T-helper 17 cell (primary cell): ENCODE measurements at places on chromosomes 3 and 15.

DNA sequence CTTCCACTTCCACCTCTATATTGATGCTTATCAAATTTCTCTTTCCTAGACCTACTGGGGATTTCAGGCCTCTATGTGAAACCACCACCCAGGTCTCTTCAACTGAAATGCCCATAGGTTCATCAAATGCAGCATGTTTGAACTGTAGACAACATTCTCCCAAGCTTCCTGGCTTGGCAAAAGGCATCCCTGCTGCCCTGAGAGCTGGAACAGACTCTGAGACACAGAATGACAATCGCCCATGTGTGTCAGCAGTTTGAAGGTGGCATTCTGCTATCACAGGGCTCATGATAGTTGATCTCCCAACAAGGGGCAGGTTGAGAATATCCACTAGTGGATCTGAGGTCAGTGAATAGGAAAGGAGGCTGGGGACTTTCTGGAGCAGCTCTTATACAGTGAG is 200.7 kb downstream of the RPLP1 start:
- no peak for DNase-seq

GRCh38 chr15:57797110-57797509 is 90.6 kb downstream of the POLR2M start:
- no peak for DNase-seq

- DNase-seq = no peak
Observed at GRCh38 chr3:53547327-53547726, 52.9 kb downstream of the CACNA1D start.

DNA sequence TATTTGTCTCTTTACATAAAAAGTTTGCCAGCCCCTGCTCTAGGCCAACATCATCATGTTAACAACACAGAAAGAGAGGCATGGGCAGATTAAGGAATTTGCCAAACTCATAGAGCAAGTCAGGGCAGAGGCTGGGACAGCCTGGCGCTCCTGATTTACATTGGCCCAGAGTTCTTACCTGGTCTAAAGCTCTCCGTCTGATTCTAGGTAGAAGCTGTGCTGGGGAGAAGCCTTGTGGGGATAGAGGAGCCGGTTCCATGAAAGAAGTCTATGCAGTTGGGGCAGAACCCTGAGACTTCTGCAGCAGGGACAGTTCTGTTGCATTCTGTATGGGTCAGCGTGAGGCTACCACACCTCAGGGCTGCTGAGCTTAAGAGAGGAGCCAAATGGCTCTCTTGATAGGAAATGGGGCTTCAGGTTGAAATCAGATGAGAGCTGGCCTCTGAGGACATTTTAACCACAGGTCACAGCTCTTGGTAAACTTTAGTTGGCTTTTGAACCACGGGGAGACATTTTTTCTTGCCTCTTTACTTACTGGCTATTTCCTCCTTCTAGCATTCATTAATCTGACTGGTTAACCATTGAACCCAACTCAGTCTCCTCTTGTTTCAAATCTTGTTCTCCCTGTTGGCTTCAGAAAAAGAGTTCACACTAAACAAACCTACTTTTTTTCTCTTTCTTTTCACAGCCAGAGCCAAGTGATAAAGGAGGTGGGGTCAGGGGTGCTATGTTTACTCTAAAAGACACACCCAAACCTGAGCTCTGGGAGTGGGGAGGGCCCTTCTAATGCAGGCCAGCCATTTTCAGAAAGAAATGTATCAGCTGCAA is 250.7 kb downstream of the OPA1 start:
- no peak for DNase-seq

GRCh38 chr3:63051920-63052319 is 176.7 kb upstream of the CADPS start:
- DNase-seq = no peak

DNA sequence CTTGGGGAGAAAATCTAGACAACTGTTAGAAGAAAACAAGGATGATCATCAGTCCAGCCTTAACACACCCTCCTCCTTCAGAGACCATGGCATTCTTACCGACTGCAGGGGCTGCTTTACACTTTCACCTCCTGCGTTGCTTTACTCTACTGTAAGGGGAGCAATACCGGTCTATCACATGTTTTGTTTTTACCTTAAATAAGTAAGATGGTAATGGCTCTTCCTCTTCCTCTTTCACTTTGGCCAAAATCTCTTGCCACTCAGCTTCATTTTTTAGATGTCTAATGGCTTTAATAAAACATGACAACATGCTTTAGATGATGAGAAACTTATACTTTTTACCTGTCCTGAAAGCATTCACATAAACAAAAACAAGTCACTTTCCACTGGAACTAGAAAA is 33.4 kb upstream of the STIMATE start:
- no peak for DNase-seq

GRCh38 chr15:99662903-99663302 is 70.3 kb downstream of the LYSMD4 start:
- no peak for DNase-seq

DNA sequence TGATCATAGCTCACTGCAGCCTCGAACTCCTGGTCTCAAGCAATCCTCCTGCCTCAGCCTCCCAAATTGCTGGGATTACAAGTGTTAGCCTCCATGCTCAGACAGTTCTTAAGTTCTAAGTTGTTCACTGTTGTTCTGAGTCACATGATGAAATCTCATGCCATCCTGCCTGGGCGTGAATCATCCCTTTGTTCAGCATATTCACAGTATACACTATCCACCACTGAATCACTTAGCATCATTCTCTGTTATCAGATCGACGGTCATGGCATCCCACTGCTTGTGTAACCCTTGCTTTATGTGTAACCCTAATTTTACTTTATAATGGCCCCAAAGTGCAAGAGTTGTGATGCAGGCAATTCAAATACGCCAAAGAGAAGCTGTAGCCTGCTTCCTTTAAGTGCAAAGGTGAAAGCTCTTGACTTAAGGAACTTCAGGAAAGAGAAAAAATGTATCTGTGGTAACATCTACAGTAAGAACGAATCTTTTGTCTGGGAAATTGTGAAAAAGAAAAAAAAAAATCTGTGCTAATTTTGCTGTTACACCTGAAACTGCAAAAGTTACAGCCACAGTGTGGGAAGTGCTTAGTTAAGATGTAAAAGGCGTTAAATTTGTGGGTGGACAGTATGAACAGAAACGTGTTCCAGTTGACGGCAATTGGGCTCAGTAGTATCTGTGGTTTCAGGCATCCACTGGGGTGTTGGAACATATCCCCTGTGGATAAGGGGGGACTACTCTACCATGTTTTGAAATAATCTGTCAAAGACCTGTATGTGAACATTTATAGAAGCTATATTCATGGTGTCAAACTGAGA is 80.6 kb downstream of the PCOLCE2 start:
- no peak for DNase-seq

DNA sequence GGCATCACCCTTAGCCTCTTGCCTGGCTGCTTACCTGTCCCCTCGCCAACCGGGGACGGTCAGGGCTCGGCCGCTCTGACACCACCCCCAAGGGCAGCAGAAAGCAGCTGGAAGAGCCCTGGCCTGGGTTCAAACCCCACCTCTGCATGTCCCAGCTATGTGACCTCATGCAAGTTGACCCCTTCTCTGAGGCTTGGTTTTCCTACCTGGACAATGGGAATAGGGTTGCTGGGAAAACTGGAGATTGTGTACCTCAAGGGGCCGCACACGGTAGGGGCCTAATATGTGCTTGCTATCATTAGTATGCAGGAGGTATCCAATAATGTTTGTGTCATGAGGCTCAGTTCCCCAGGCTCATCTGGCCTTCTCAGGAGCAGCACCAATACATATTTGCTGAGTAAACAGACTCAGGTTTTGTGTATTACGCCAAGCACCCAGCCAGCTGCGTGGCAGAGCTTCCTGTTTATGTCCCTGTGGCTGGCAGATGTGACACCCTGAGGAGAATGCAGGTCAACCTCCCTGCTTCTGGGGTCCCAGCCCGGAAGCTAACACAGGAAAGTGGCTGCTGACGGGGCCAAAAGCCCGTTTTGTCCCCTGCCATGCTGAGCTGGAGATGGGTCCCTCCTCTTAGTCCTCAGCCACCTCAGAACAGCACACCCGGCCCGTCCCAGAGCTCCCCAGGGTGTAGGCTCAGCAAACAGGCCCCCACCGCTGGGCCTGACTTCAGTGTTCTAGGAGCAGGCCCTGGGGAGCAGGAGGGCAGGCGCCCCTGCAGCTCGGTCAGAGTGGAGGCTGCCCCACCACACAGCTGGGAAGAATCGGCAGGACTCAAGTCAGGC is 29.7 kb downstream of the PLXND1 start:
- peak; percentile 64 for DNase-seq

DNA sequence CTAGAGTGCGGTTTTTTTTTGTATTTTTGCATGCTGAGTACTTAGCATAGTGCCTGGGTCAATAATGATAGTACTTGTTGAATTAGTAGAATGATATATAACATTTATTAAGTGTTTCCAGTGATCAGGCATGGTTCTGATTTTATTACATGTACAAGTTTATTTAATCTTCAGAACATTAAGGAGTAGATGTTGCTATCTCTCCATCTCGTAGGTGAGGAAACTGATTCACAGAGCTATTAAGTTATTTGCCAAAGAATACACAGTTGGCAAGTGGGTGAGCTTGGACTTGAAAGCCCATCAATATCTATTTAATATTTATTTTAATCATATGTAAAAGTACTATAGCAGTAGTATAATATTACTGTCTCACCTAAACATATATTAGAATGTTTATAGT is 219.5 kb downstream of the CACNA2D3 start:
- DNase-seq = no peak

DNA sequence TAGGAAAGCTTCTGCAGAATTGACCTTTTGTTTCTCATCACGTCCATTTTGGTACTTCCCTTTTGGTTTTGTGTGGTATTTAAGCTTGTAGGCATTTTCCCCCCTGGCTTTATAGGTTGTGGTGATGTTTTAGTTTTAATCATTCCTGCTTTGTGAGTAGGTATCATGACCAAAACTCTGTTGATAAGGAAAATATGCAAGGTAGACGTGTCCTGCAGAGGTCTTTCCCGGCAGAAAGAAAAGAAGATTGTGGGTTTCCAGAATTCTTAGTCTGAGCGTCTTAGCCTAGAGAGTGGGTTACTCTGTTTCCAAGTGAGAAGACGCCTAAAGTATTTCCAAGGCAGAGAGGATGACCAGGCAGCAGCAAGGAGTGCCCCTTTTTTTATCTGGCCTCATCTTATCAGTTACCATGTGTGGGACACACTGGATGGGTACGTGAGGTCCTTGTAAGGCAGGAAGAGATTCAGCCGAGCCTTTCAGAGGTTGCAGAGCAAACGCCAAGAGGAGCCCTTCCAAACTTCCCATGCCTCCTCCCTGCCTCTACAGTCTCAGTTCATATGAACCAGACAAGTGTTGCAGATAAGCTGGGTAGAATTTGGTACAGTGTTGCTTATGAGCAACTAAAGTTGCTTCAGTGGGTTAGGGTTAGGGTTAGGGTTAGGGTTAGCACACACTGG is 58.8 kb downstream of the ARNT2 start:
- DNase-seq = no peak

DNA sequence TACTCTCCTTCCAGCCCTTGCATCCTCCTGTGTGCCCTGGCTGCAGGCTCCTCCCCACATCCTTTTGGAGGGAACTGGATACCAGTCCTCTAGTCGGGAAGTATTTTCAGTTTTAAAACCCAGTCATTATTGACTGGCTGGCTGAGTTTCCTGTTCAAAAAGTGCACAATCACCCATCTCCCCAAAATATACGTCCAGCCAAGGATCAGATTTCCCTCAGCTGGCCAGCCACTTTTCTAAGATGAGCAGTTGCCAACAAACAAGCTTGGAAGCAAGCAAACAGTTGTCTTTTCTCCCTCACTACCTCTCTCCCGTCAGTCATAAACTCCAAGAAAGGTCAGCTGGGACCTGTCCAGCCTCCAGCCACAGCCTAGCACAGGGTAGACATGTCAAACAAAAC is 147.7 kb upstream of the GALNT15 start:
- no peak for DNase-seq

DNA sequence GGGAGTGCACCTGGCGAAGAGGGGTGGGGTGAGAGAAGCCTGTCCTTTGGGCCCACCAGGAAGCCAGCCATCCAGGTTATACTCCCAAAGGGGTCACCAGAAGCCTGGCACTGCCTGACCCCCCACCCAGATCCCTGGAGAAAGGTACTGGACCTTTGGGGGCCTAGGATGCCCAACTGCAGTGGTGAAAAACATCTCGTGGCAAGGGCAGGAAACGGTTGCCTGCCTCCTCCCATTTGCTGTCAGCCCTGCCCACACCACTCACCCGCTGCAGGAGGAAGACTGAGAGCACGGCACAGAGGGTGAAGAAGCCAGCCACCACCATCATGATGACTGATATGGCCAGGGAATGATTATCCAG is 2.2 kb upstream of the ULK3 start:
- peak; percentile 27 for DNase-seq

- DNase-seq = no peak
Observed at GRCh38 chr3:119356646-119357045, 62.5 kb downstream of the ARHGAP31 start.

DNA sequence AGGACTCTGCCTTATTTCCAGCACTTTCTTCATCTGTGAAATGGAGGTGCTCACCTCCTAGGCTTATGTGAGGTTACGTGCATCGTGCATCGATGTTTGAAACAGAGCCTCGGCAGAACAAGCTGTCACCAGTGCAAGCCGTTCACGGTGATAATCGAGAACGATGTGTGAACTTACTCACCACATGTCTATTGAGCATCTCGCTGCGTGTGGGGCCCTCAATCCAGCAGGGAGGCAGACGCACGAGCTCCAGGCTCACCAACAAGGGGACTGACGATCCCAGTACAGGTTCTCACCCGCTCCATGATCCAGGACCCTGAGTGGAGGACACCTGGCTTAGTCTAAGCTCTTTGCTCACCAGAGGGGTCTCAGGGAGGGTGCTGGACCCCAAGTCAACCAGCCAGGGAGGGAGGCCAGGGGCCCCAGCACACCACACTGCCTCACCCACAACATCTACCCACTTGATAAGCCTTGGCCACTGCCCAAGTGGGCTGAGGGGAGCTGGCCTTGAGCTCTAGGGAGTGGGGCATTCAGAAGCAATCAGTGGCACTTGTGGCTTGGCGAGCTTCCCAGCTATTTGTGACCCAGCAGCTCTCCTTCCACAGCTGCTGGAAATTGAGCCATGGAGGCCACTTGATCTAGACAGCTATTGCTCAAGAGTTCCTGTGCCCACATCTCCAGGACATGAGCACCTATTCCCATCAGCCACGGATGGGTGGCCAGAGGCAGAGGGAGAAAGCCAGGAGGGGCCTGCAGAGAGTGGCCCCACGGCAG is 34.4 kb upstream of the SLC6A1 start:
- no peak for DNase-seq

- DNase-seq = no peak
Observed at GRCh38 chr3:63387568-63387967, 109.5 kb downstream of the SYNPR start.

DNA sequence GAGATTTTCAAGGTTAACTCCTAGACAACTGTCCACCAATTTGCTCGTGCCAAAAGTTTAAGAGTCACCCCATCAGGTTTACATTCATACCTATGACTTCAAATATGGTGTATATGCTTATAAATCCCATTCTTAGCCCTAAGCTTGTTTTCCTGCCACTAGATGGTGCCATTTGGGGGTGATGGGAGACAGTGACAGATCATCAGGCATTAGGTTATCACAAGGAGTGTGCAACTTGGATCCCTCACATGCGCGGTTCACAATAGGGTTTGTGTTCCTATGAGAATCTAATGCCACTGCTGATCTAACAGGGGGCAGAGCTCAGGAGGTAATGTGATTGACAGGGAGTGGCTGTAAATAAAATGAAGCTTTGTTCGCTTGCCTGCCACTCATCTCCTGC is 182.7 kb downstream of the CNTN6 start:
- no peak for DNase-seq
